ENCODE measurements at places on chromosomes 7 and 10.

DNA sequence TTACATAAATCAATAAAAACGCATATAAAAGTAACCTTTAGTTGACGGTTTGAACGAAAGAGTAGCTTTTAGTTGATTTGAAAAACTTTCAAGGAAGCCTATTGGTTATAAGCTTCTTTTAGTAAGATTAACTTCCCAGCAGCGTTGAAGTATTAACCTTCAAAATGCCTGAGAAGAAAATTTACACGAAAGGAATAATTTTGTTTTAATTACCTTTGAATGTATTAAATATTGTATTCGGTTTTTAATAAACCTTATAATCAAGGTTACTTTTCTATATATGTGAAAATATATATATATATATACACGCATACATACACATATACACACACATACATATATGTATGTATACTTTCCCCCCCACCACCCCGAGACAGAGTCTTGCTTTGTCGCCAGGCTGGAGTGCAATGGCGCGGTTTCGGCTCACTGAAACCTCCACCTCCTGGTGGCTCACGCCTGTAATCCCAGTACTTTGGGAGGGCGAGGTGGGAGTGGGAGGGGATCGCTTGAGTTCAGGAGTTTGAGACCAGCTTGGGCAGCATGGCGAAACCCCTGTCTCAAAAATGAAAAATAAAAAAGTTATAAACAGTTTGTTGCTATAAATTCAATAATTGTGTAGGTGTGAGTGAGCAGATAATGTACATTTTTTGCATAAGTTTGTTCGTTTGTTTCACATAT, 57.6 kb upstream of the EZH2 start:
- DNase-seq = no peak
- H3K27ac ChIP-seq = peak overlapping the region; percentile 89
- no peaks in the 10 kb centered on the region for H3K27me3 ChIP-seq
- peak overlapping the region; percentile 53 for H3K4me3 ChIP-seq

DNA sequence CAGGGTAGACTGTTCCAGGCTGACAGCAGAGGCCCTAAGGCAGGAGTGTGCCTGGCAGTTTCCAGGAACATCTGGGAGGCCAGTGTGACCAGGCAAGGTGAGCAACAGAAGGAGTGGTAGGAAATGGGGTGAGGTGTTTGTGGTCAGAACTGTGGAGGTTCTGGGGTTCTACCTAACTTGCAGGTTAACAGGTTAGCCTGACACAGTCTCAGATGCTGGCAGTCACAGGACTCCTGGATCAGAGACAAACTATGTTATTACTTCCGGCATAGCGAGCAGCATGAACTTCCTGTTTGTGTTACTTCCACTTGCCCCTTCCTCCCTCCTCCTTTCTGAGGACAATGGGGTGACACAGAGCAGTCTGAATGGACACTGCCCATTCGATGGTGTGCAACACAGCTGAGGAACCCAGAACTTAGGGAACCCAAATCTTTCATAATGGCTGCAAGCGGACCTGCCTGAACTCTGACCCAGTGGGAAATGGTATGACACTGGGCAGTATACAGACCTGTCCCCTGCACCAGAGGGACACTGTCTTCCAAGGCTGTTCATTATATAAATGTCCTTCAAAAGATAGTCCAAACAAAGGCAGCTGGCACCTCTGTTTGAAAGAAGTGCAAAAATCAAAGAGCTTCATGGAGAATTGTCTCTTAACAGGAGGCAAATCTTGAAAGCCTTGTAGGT, 3.9 kb upstream of the SAR1A start:
- H3K4me1 ChIP-seq = peaks cover 5% of the 10 kb centered on the region
- H3K27ac ChIP-seq = no peak overlapping the region
- H3K4me3 ChIP-seq = no peak overlapping the region
- H3K27me3 ChIP-seq = no peaks in the 10 kb centered on the region

DNA sequence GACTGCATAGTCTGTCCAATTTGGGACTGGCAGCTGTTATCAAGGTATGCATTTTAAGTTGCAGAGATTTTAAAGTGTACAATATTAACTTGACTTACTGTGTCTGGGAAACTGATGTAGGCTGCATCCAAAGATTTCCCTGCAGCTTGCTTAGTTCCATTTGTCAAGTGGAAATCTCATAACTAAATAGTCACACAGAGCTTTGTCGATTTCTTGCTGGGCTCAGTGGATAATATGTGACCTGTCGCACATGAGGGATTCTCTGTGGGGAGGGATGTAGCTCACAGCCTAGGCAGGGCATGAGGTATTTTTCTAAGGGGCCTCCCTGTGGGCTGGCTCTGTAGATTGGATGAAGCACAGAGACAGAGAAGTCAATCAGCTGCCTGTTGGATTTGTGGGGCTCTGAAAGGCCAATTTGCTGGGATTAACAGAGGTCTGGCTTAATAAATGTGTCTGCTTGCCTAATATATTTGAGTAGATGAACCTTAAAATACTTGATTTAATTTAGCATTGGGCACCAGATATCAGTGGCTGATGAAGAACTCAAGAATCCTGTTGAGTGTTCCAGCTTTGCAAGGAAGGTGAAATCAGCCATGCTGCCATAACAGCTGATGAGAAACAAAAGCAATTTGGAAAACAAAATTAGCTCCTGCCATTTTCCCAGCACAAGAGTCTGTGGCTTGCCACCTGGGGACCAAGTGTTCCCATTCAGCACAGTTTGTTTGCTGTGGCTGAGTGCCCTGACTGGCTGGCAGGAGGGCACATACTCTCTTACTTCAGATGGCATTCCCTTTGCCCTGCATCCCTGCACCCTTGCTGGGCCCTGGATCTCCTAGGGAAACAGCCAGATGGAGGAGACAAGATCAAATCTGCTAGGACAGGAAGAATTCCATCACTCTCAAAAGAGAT, 598.5 kb downstream of the SORCS3 start:
- H3K36me3 ChIP-seq = no peaks in the 10 kb centered on the region
- no peaks in the 10 kb centered on the region for H3K4me1 ChIP-seq
- no peak overlapping the region for H3K27ac ChIP-seq
- no peak for DNase-seq
- H3K27me3 ChIP-seq = no peaks in the 10 kb centered on the region
- no peak overlapping the region for H3K4me3 ChIP-seq

DNA sequence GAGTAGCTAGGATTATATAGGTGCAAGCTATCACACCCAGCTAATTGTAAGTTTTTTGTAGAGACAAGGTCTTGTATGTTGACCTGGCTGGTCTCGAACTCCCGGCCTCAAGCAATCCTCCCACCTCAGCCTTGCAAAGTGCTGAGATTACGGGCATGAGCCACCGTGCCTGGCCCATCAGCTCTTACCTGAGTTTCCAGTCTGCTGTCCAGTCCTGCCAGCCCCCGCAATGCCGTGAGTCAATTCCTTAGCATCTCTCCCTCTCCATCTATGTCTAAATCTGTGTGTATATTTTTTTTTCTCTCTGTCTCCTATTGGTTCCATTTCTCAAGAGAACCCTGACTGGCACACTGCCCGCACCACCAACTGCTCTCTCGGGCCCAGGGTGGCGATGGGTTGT, 127.6 kb downstream of the ACTR3B start:
- H3K27ac ChIP-seq = no peak overlapping the region
- no peaks in the 10 kb centered on the region for H3K36me3 ChIP-seq
- no peak overlapping the region for H3K4me3 ChIP-seq
- DNase-seq = no peak

GRCh38 chr7:113491305-113491704, 373.0 kb upstream of the SMIM30 start:
- H3K27me3 ChIP-seq = no peaks in the 10 kb centered on the region
- no peak overlapping the region for H3K4me3 ChIP-seq
- DNase-seq = no peak
- no peaks in the 10 kb centered on the region for H3K4me1 ChIP-seq
